GM19239 (cell line): ENCODE measurements at places on chromosomes 2 and 18.

- DNase-seq = no peak
Observed at GRCh38 chr2:14815201-14815600, 182.7 kb downstream of the LRATD1 start.

DNA sequence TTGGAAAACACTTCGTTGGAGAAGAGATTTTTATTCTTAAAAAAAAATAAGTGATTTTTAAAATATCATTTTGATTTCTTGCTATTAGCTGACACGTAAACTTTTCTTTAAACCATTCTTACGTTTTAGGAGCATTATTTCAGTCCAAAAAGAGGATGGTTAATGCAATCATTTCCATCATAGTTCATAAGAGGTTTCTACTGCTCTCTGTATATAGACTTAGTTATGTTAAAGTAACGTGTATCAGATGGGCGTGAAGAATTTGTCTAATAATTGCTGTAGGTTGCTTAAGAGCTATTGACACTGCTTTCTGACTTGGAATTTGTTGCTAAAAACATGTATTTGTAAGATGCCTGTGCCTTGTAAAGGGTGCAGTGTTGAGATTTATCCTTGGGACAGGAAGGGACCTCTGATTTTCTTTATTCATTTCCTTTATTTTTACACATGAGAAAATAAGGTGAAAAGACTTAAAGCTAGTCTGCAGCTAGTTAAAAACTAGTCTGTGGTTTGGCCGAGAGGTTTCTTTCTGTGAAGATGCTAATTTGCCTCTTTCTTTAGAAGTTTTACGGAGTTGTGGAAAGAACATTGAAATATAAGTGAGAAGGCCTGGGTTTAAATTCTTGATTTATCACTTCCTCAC is 2.9 kb downstream of the ANKRD12 start:
- no peak for DNase-seq

DNA sequence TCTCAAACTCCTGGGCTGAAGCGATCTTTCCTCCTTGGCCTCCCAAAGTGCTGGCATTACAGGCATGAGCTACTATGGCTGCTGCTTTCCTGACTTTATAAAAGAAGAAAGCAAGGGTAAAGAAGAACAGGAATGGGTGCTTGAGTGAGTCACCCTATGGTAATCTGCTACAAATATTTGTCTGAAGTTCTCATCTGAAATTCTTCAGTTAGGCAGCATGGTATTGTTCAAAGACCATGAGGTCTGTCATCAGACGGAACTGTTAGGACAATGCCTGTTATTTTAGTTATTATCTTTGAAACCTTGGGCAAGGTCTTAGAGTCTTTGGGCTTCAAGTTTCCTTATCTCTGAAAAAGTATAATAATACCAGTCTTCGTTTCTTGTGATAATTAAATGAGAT is 695.8 kb downstream of the RNF144A start:
- no peak for DNase-seq

DNA sequence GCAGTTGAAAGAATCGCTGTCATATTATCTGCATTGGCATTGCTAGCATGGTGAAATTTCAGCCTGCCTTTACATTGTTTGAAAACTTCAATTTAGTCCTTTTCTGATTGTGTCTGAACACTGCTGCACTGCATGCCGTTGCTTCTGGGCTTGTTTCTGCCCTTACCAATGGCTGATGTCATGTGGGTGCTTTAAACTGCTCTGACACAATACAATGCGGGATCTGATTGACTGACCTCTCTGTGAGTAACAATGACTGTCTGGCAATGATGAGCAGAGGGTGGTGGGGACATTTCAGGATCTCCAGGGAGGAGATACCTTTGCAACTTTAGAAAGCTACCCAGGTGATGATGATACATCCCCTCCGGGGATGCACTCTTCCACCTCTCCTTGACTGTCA is 119.5 kb upstream of the ZBTB14 start:
- DNase-seq = no peak

GRCh38 chr2:232038251-232038880 is 76.9 kb downstream of the DIS3L2 start:
- no peak for DNase-seq

GRCh38 chr2:162244541-162245031 is 1.3 kb upstream of the FAP start:
- DNase-seq = no peak

- DNase-seq = no peak
Observed at GRCh38 chr2:102369866-102370265, 14.3 kb downstream of the IL18R1 start.

- DNase-seq = no peak
Observed at GRCh38 chr2:3105814-3106569, 271.6 kb downstream of the EIPR1 start.

DNA sequence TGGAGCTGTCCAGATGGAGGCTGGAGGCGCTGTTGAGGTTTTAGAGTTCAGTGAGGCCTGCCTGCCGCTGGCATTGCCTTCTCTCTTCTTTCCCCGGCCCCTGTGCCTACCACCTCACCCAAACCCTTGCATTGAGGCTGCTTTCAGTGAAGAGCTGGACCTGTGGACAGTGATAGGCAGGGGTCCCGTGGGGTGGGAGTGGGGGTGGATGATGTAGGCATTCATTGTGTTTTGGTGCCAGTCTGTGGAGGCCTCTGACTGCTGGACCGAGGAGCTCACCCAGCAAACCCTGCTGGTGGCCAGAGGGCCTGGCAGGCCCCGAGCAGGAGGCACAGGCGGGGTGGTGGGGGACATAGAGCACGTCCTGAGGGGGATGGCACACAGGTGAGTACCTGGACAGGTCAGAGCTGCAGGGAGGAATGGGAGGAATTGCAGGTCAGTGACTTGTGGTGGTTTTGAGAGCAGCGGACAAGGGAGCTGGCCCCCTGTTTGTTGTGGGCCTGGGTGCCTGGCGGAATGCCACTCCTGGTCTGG is 35.6 kb downstream of the NGEF start:
- no peak for DNase-seq

- DNase-seq = no peak
Observed at GRCh38 chr2:118251427-118251826, 163.2 kb downstream of the INSIG2 start.

DNA sequence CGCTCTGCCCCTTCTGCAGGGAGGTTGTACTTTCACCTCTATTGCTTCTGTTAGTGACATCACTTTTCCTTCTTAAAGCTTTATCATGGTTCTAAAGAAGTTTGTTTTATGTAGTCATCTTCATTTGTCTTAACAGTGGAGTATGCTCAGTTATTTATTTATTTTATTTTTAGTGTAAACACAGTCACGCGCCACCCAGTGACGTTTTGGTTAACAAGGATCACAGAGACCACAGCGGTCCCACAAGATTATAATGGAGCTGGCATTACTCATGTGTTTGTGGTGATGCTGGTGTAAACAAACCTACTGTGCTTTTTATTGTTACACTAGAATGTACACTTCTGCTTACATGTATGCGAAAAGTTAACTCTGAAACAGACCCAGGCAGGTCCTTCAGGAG is 89.9 kb downstream of the SOX11 start:
- DNase-seq = no peak

DNA sequence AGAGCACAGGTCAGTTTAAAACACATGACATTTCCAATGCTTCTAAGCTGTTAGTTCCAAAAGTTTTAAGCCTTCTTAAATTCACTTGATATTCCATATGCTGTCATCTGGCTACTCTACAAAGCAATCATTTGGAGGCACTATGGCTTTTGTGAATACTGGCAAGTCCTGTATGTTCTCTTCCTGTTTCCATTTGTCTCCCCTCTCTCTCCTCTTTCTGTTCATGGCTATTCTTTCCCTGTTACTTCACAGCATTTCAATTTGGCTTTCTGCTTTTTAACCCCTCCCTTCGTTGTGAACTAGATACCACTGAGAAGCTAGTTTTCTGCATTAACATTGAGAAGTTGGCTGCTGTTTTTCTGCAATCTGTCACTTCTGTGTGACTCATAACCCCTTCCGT is 1337.2 kb upstream of the CELF4 start:
- DNase-seq = no peak

DNA sequence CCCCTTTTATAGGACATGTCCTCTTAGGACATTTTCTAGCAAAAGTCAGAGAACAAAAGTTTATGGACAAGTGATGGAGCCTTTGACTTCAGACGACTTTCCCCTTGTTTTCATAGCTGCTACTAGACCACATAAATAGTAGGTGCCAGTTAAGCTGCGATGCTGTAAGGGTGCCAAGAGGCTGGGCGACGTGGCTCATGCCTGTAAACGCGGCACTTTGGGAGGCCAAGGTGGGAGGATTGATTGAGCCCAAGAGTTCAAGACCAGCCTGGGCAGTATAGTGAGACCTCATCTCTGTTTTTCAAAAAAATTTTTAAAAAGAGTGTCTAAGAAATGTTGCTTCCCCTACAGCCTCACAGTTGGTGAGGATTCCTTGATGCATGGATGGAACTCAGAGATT is 2.2 kb upstream of the PLB1 start:
- no peak for DNase-seq

- DNase-seq = no peak
Observed at GRCh38 chr2:218577482-218578220, 9.0 kb downstream of the CNOT9 start.

GRCh38 chr18:46031741-46032140 is 40.3 kb downstream of the PSTPIP2 start:
- DNase-seq = no peak

- no peak for DNase-seq
Observed at GRCh38 chr2:49335546-49335945, 181.2 kb upstream of the FSHR start.

- no peak for DNase-seq
Observed at GRCh38 chr2:207782238-207783030, 12.7 kb upstream of the FZD5 start.

- DNase-seq = no peak
Observed at GRCh38 chr2:142880279-142880678, 2.8 kb downstream of the KYNU start.

DNA sequence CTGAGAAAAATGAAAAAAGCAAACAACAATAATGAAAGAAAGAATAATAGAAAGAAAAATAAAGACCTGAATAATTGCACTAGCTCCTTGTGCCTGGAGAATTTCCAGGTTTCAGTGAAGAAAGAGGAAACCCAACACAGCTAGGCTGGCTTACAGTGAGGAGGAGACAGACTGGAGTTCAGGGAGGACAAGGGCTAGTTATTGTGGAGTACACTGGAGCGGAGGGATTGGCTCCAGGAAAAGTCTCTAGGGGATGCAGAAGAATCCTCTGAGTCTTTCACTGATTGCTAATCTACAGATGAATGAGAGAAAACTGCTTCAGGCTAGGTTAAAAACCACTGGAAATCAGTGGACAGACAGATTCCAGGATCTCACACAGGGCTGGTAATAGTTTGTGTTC is 163.6 kb upstream of the RBMS1 start:
- DNase-seq = no peak

DNA sequence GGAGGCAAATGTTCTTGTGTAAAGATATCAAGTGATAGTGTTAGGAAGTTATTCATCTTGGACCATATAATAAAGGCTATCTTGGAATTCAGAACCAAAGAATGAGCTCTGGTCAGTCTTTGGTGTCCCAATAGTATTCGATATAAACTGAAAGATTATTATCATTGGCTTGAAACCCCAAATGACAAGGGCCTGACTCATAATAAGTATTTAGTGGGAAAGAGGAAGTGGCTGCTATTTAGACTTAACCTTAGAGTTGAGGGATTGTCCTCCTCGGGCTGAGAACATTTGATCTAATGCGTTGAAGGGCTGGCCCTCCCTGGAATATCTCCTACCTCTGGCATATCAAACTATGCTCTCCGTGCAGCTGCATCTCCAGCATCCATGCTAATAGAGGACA is 67.5 kb downstream of the CDH20 start:
- DNase-seq = no peak

GRCh38 chr2:172836347-172836821 is 100.7 kb downstream of the RAPGEF4 start:
- no peak for DNase-seq

DNA sequence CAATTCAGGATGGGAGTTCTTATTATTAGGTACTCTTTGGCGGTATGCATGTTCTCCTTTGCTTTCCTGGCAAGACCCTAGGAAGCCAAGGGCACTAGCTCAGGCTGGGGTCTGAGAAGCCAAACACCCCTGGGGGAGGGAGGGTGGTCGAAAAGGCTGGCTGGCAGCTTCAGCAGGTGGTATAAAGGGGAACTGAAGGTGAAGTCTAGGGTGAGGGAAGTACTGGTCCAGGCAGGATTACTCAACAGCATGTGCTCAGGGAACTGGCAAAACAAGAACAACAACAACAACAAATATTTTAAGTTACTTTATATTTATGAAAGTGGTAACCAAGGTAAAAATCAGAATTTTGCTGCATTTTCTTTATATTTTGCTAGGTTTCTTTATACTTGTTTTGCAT is 40.7 kb upstream of the PCBP1 start:
- no peak for DNase-seq

- DNase-seq = no peak
Observed at GRCh38 chr2:182798736-182799135, 67.7 kb downstream of the FRZB start.

DNA sequence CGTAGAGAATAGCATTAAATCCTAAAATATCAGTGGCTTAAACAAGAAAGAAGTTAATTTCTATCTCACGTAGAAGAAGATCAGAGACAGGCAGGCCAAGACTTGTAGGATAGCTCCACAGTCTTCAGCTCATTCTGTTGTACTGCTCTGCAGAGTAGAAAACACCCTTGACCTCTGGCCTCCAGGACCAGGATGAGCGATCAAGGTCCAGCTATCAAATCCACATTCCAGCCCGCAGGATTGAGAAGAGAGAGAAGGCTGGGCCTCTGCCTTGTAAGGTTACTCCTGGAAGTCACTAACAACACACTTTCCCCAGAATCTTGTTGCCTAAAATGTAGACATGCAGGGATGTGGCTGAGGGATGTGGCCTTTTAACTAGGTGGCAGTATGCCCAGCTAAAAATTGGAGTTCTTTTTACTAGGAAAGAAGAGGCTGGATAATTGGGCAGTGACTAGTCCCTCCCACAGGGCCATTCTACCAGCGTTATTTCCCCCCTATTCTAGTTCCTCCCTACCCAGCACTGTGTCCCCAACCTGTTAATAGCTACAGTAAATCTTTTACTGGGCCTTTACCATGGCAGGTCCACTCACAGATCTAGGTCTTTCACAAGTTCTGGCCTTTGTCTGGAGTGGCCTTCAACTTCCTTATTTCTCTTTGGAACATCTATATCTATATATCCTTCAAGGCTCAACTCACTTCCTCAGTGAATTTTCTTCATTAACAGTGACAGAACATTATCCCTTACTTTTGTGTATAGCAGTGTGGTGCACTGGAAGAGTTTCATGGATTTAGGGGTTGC is 165.0 kb downstream of the DIS3L2 start:
- DNase-seq = no peak

- DNase-seq = no peak
Observed at GRCh38 chr2:181083140-181083539, 102.7 kb downstream of the UBE2E3 start.

DNA sequence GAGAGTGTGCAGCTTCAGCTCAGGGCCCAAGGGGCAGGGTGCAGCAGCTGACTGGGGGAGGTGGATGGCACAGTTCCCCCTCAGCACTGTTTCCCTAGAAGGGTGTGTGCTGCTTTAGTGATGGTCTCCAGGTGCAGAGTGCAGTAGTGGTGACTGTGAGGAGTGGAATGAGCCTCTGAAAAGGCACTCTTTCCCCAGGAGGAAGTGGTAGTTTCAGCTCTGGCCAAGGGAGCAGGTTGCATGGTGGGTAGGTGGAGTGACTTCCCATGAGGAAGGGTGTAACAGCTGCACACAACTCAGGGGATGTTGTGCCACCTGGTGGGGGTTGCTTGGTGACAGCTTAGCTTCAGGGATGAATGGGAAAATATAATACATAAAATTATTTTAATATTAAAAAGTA is 251.5 kb upstream of the NXPH2 start:
- DNase-seq = no peak
